ENCODE measurements at places on chromosomes 2 and 18. TPM values are rescaled to one million over a fixed set of nuclear protein-coding genes. Genes with fewer than 3 reads are reported as not detected.

The TMEM169 gene
- total RNA-seq: 0.14 TPM

The WDSUB1 gene
- total RNA-seq: 5.7 TPM

The RNF125 gene
- total RNA-seq: 0.60 TPM

The UGT1A10 gene
- total RNA-seq: not detected

The CYTIP gene
- 0.07 TPM for total RNA-seq

The RUFY4 gene
- total RNA-seq: not detected

The HRH4 gene
- total RNA-seq: not detected

The EFHD1 gene
- total RNA-seq: not detected

The PIK3C3 gene
- total RNA-seq: 43.0 TPM

The IL1RL1 gene
- total RNA-seq: 144 TPM

The GPR17 gene
- total RNA-seq: not detected

The SP140 gene
- not detected for total RNA-seq

The ARHGEF4 gene
- total RNA-seq: not detected

The LYPD6 gene
- 1.8 TPM for total RNA-seq

The DES gene
- not detected for total RNA-seq

The DIPK1C gene
- not detected for total RNA-seq

The TRABD2A gene
- total RNA-seq: 0.59 TPM

The AQP4 gene
- not detected for total RNA-seq

The IL18R1 gene
- total RNA-seq: 3.7 TPM

The ABCG5 gene
- not detected for total RNA-seq

The OXER1 gene
- not detected for total RNA-seq

The RAX gene
- total RNA-seq: not detected

The HOXD12 gene
- not detected for total RNA-seq

The NEB gene
- 0.92 TPM for total RNA-seq

The LCT gene
- not detected for total RNA-seq

The TEKT4 gene
- not detected for total RNA-seq

The POLE4 gene
- 17.7 TPM for total RNA-seq

The CIB4 gene
- not detected for total RNA-seq

The C2orf78 gene
- not detected for total RNA-seq

The KIDINS220 gene
- total RNA-seq: 64.7 TPM

The G6PC2 gene
- not detected for total RNA-seq

The ERICH2 gene
- not detected for total RNA-seq

The RAB6C gene
- not detected for total RNA-seq

The IL1F10 gene
- total RNA-seq: not detected

The AGXT gene
- not detected for total RNA-seq

The MERTK gene
- total RNA-seq: 33.6 TPM

The IWS1 gene
- 46.8 TPM for total RNA-seq

The COBLL1 gene
- total RNA-seq: 4.4 TPM

The DAPL1 gene
- total RNA-seq: not detected

The SCN7A gene
- not detected for total RNA-seq

The ANKRD30BL gene
- total RNA-seq: not detected

The ICOS gene
- not detected for total RNA-seq

The ABCB11 gene
- 0.74 TPM for total RNA-seq

The CHRND gene
- not detected for total RNA-seq

The RPRM gene
- not detected for total RNA-seq

The RGPD4 gene
- total RNA-seq: not detected

The BMP10 gene
- total RNA-seq: not detected

The RPL37A gene
- total RNA-seq: 1,393 TPM
